ENCODE measurements at places on chromosomes 12 and 14. TPM values are rescaled to one million over a fixed set of nuclear protein-coding genes. Genes with fewer than 3 reads are reported as not detected.

DNA sequence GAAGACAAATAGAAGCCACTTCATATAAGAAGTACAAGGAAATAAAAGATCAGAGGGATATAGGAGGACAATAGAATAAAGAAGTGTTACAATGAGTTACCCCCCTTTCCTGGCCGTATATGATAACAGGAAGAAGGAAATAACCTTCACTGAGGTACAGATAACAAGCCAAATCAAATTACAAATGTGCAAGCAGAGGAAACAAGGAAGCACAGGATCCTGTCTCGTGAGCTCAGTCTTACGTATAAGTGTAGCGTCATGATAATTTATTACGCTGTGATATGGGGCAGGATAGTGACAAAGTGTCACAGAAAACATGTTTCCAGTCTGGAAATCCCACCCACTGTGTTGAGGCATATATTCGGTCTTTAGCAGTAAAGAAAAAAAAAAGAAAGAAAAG lies 26.5 kb downstream of the CRACR2A start:
- DNase-seq: no peak

DNA sequence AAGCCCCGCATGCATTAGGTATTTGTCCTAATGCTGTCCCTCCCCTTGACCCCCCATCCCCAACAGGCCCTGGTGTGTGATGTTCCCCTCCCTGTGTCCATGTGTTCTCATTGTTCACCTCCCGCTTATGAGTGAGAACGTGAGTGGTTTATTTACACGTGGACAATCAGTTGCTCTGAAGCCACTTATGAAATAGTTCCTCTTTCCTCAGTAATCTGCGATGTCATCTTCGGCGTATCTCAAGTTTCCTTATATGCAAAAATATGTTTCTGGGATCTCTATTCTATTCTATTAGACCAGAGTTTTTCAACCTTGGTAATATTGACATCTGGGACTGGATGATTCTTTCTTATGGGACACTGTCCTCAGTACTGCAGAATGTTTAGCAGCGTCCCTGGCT lies 56.0 kb upstream of the DCD start:
- DNase-seq: no peak

- DNase-seq: no peak
Observed at GRCh38 chr12:115866909-115867525, 410.5 kb downstream of the MED13L start.

- no peak for DNase-seq
Observed at GRCh38 chr12:29234965-29235626, 86.0 kb downstream of the FAR2 start.

DNA sequence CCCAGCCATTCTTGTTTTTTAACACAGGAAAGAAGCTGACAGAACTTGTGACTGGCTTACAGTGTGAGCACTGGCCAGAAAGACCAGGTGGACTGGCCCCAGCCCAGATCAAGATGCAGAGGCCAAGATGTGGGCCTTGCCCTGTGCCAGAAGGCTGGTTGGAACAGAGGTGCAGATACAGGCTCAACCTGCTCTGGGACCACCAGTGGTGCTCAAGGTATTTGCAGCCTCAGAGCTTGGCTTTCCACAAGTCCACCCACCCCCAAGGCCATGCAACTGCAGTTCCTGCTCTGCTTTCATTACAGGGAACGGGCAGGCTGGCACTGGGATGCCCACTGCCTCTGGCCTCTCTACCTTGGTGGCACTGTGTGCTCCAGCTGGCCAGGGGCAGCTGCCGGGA lies 23.3 kb downstream of the ZFC3H1 start:
- no peak for DNase-seq

Gene LRP1
- 102 TPM for polyA plus RNA-seq

Gene PTPN6
- polyA plus RNA-seq: 22.4 TPM

Gene FAIM2
- polyA plus RNA-seq: 6.1 TPM

Gene FGF6
- polyA plus RNA-seq: not detected

Gene NR1H4
- 13.0 TPM for polyA plus RNA-seq

Gene RALGAPA1
- polyA plus RNA-seq: 40.3 TPM

Gene DNAI7
- 6.4 TPM for polyA plus RNA-seq

Measured in right renal pelvis (tissue), 4 donors.